ENCODE measurements at places on chromosomes 3 and 15.

- peak; percentile 40 for DNase-seq
Measured at GRCh38 chr3:45182915-45183871, 37.0 kb upstream of the CDCP1 start.

- DNase-seq = no peak
Measured at GRCh38 chr3:55146216-55146615, 218.4 kb upstream of the LRTM1 start.

DNA sequence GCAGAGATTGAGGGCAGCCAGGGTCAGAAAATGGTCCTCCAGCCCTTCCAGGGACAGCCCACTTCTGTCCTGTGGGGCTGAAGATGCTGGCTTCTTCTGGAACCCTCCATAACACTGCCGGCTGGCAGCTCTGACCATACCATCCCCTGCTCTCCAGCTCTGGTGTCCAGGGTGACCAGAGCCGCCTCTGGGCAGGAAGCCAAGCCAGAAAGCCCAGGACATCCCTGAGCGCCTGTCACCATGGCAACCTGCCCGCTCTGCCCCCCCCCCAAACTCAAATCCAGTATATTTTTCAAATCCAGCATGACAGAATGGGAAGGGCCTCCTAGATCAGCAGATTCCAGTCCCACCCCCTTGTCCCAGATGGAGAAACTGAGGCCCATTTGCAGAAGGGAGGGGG lies 420 bp upstream of the TMIE start:
- DNase-seq = no peak

DNA sequence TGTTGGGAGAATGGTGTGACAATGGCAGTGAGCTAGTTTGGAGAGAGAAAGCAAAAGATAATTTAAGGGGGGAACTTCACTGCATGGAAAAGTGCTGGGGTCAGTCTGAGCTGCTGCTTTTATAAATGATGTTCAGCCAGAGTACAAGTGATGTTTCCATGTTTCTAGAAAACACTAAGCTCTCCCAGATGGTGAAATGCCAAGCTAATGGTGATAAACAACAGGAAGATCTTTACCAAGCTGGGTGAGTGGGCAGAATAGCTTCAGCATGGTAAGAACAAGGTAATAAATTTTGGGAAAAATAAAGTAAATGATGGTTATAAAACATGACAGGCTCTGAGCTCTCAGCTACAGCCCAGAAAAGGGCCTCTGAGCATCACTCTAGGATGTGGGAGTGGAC lies 29.4 kb downstream of the TNFAIP8L3 start:
- no peak for DNase-seq

- DNase-seq = no peak
Measured at GRCh38 chr15:78676424-78677110, 35.6 kb upstream of the CHRNB4 start.

DNA sequence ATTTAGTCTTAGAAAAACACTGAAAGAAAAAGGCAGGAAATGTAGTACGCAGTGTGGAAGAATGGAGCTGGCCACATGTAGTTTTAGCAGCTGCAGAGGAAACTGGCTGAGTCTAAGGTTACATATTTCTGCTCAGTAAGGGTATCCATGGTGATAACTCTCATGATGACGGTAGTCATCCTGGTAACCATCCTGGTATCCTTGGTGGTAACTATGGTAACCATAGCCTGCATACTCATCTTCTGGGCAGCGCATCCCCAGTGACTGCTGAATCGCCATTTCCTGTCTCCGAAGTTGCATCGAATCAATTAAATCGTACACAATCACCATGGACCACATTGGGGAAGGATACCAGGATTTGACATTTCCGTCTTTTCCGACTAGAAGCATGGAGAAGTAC lies 35.7 kb downstream of the CCDC80 start:
- DNase-seq = peak; percentile 99

- DNase-seq = no peak
Measured at GRCh38 chr15:35834216-35834830, 288.4 kb upstream of the DPH6 start.

DNA sequence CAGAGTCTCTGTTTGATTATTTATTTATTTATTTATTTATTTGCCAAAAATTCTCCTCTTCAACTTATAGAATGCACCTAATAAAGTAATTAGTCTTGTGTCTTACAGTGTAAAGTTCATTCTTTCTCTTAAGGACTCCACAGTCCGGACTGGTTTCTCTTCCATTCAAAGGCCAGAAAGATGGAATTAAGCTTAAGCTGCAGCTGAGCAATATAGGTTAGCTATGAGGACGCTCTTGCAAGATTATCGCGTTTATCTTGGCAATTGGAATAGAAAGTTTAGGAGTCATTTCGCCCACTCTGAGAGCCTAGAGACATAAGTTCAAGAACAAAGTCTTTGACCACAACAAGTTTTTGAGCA lies 15.0 kb downstream of the TAGLN3 start:
- DNase-seq = no peak

- DNase-seq = peak; percentile 17
Measured at GRCh38 chr3:111594205-111594604, 941 bp downstream of the ZBED2 start.

- no peak for DNase-seq
Measured at GRCh38 chr15:50786438-50786837, 20.9 kb upstream of the SPPL2A start.

- DNase-seq = no peak
Measured at GRCh38 chr15:92100301-92100700, 246.8 kb downstream of the SLCO3A1 start.

DNA sequence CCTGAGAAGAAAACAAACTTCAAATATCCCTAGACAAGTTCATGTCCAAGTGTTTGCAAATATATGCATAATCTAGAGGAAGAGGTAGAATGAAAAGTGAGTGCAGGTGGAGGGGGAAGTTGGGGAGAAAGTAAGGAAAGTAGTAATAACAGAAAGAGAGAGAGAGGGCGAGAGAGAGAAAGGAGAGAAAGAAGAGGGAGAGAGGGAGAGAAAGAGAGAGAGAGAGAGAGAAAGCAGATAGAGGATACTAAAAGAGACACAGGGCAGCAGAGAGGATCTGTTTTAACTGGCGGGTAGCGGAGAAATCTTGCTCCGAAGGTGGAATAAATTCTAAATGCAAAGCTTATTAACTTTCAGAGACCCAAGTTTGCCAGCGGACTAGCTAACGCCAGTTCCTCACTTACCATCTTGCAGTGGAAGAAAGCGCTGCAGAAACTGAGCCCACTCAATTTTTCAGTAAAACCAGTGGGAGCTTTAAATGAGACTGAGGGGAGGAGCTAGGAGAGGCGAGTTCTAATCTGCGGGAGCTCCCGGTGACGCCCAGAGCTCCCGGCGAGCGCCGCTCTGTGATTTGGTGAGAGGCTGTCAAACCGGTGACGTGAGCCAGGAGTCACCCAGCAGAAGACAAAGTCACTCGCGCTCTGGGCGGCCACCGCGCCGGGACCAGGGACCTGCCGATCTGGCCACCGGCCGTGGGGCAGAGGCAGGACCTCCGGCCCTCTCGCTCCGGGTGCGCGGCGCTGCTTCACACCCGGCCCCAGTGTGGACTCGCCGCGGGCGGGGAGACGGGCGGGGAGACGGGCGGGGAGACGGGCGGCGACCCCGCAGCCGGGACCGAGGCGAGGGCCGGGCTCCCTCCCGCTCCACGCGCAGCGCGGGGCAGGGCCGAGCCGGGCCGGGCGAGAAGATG lies at the start of gene GMNC:
GMNC (minus strand) TSS at position 486 of the 910 bp plus-strand sequence; CDS start at position 407, 79 bp downstream.
- DNase-seq = peak; percentile 73

DNA sequence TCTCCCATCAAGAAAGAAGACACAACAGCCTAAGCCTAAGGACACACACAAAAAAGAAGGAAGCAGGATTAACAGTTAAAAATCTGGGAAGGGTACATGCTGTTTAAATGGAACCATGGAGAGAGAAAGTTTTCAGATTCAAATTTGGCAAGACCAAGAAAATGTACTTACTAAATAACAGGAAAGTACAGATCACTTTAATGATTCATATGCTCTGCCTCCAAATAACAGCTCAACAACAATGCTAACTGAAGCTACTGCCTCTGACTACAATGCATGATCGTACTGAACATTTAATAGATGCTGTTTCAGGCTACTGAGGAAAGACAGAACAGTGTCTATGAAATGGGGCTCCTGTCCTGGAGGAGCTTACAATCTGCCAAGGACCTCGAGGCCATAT lies 8.4 kb upstream of the NMB start:
- no peak for DNase-seq

DNA sequence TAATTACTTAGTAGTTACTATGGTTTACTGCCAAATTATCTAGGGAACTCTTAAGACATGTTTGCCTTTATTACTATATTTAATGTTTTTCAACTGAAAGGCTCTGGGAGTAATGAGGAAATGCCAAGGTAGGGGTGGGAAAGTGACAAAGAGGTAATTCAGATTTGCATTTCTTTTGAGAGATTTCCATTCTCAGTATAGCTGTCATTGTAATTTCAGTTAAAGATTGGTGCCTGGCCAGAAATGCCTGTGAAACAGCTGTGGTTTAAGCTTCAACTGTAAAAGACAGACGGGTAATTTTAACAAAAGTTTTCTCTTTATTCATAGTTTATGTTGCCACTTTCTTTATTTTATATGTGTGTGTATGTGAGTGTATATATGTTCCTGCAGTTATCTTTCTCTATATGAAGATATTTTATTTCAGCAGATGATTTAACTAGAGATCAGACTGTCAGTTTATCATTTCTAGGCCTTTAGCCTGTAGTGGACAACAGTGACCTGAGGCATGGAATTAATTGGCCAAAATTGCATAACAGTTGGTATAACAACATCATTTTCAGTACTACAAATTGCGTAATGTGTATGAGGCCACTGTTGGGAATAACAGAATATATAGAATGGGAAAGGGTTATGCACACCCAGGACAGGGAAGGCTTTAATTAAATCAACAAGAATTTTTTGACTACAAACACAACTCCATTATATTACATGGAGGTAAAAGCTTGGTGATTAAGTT lies 119.0 kb downstream of the BBX start:
- no peak for DNase-seq

DNA sequence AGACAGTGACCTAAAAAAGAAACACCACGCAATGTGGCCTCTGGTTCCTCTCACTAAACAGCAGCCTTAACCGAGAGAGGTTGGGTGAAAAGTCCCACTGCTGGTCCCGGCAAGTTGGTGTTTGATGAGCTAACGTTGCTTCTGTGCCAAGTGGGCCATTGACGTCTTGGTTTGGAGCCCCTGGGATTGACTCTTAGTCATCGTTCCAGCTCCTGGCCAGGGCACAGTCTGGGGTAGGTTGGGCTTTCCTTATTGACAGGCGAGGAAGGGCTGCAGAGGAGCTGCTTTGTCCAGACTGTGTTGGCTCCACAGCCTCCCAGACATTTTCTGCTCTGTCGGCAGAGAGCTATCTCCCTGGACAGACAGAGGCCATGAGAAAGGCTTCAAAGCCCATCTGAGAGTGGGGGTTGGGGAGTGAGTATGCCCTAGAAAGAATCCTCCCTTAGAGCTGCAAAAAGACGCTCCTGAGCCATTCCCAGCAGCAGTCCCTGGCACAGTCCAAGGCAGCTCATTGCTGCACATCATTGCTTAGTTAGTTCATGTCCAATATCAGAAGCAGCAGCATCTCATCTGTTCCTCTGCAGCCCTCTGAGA lies 28.6 kb upstream of the C3orf80 start:
- DNase-seq = peak; percentile 89

DNA sequence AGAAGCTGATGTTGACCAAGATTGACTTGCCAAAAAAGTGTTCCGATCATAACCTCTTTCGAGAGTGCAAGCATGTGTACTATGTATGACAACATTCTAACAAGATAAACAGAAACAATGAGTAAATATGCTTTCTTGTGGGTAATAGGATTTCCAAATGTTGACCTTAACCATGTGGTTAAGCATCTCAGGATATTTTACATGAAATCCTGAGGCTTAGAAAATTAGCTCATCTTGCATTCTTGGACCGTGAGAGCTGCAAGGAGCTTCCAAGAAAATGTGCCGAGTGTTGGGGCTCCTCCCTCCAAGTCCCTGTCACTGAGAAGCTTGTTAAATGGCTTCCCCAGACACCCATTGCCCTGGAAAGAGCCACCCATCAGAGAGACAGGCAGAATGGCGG lies 50.1 kb downstream of the C3orf20 start:
- peak; percentile 13 for DNase-seq

DNA sequence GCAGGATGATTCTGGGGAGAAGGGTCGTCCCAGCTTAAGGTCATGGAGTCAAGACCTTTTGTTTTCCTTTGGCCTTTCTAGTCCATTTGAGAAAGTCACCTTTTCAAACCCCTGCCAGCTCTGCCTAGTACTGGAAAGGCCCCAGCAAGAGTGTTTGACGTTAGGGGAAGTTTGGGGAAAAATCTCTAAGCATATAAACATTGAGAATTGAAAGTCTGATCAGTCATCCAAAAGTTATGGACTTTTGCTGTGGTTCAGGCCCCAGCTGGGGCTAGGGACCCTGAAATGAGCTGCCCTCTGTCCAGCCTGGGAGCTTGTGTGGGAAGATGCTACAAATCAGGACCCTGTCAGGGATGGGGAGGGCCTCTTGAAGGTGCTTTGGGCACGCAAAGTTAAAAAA lies 21.6 kb downstream of the SLC6A6 start:
- DNase-seq = no peak

GRCh38 chr3:38397320-38397719 lies 50.7 kb downstream of the XYLB start:
- DNase-seq = peak; percentile 11

DNA sequence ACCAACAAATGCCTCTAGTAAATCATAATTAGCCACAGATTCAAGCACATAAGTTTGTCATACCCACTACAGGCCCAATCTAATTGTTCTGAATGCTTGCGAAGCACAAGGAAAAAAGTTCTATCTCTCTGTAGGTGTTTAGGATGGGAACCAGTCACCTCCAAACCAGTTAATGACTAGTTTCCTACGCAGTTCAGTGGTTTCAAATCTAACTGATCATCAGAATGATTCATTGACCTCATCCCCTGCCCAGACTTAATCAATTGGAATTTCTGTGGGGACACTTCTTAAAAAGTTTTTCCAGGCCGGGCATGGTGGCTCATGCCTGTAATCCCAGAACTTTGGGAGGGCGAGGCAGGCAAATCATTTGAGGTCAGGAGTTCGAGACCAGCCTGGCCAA lies 24.3 kb upstream of the MASP1 start:
- no peak for DNase-seq

- DNase-seq = peak; percentile 95
Measured at GRCh38 chr3:197487911-197488391, 67.8 kb downstream of the BDH1 start.

DNA sequence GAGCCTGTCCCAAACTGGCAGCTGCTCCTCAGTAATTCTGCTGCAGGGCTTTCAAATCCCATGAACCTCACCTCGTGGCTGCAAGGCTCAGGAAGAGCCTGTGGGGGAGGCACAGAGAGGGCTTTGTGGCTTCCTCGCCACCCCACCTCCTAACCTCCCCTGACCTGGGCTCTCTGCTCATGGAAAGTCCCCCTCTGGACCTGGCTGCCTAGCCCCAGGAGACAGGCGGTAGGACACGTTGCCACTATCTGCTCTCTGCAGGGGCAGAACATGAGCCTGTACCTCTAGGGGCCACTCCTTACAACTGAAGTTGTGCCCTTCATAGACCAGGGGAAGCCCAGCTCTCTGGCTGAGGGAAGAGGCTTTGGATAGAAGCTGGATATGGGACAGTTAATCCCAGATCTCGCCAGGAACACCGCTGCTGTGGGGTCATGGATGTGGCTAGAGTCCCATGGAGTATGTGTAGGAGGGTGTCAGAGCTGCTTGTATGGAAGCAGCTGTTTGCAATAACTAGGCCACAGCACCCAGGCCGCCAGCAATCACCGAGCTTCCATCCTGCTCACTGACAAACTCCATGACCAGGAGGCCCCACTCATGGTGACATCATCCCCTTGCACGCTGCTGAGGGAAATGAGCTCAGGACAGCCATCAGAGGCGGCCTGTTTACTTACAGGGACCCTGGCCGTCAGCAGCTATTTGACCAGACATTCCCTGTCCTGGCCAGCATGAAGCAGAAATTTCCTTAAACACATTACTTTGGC lies 34.0 kb upstream of the CILP start:
- DNase-seq = no peak

GRCh38 chr3:73452729-73453128 lies 172.0 kb downstream of the PDZRN3 start:
- no peak for DNase-seq
